Bronchial epithelial cell (primary cell): ENCODE measurements at places on chromosomes 11 and 22. TPM values are rescaled to one million over a fixed set of nuclear protein-coding genes. Genes with fewer than 3 reads are reported as not detected.

- DNase-seq = peak; percentile 92
Observed at GRCh38 chr11:61969838-61970662, 2.6 kb upstream of the FTH1 start.

DNA sequence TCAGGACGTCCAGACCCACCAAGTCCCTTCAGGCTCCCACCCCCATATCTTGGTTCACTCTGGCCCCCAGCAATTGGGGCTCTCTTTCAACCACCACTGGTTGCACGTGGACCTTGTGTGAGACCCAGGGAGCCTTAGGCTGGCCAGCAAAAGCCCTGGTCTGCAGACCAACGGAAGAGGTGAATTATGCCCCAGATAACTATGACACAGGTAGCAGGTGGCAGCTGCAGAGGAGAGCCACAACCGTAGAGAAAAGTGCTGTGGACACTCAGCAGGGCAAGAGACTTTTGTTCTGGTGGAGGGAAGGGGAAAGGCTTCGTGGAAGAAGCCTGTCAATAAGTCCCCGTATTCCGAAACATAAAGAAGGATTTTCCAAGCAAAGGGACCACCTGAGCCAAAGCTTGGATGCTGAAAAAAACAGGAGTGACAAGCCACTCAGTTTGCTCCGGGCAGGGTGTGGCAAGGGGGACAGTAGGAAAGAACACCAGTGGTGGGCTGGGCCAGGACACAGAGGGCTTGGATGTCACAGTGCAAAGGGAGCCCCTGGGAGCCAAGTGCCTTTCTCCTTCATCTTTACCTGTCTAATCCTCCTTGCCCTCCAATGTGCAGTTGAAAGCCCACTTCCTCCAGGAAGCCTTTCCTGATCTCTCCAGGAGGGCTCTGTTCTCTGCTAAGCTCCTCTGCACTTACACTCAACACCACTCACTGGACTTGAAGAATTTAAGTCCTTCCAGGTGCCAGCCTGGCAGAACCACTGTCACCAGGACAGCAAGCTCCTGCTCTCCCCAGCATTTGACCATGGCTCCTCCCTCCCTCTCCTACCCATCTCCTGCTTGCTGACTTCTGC lies 264.7 kb downstream of the BUD13 start:
- DNase-seq = no peak

- no peak for DNase-seq
Observed at GRCh38 chr22:49216579-49216978, 611.1 kb downstream of the BRD1 start.

DNA sequence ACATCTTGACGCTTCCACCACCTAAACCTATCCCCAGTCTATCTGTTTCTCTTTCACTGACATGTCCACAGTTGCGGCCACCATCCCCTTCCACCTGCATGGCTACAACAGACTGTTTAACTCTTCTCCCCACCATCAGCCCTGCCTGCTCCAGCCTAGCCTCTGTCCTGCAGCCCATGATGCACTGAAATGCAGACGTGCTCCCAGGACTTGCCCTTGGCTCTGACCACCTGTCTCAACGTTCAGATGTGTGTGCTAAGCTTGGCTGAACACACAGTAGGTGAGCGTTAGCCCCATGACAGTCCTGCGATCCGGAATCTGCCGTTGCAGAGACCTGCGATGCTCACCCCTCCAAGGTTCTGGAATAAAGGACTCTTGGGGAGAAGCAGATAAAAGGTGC lies 22.7 kb downstream of the CBX7 start:
- no peak for DNase-seq

Gene CDC42EP2
- 1.9 and 2.4 TPM in 2 replicates for total RNA-seq

- no peak for DNase-seq
Observed at GRCh38 chr11:78651923-78652842, 77.5 kb upstream of the NARS2 start.

Gene CHRM1
- not detected in 2 replicates for total RNA-seq

DNA sequence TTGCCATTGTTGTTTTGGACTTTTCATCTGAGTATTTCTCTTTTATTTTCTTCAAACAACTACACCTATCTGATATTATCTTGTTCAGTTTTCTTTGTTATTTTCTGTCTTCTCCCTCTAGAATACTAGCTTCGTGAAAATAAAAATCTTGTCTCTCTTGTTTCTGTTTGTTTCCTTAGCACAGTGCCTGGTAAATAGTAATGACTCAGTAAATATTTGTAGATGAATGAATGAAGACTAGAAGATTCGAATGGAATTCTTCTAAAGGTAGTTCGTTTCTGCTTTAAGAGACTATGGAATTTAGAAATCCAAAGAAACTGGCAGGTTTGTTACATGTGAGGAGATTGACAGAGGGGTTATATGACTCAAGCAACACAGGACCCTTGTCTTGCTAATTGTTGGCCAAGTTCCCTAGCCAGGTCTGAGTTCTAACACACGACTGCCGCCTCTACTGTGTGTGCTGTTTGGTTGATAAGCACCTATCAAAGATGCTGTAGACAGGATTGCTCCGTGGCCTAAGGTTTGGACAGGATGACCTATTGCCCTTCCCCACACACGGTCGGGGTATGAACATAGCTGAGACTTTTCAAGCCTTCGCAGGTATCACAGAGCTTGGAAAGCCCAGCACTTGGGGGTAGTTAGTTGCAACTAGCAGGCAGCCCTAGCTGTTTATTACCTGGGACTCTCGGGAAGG lies 831 bp upstream of the TMEM135 start:
- peak; percentile 44 for DNase-seq

DNA sequence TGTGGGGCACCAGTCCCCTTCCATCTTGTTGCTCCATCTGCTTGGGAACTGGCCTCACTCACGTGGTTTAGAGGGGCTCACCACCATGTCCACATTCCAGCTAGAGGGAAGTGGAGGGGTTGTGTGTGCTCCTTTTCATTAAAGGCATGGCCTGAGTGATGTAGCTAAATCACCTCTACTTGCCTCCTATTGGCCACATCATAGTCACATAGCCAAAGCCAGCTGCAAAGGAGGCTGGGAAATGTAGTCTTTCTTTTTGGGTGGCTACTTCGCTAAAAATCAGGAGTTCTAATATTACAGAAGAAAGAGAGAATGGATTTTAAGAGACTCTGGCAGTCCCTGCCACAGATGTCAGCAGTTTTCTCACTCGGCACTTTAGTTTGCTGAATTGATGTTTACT lies 63.0 kb upstream of the ALX4 start:
- no peak for DNase-seq

GRCh38 chr11:19241260-19242178 lies 774 bp upstream of the E2F8 start:
- no peak for DNase-seq

DNA sequence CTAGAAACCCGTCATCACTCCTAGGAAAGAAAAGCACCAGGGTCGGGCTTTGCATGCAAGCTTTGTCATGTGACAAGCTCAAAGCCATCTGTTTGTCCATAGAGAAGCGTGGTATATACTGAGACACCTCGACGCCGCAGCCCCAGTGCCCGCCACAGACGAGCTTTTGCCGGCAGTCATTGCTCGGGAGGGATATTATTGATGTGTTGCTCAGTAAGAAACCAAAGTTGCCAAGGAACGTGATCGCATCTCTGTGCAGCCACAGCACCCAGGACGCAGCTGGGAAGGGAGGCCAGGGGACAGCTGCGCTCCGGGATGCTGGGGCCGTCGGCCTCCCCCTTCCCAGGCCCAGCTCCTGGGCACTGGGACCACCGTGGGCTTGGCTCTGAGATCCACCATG lies 89.5 kb upstream of the KCNQ1OT1 start:
- no peak for DNase-seq

DNA sequence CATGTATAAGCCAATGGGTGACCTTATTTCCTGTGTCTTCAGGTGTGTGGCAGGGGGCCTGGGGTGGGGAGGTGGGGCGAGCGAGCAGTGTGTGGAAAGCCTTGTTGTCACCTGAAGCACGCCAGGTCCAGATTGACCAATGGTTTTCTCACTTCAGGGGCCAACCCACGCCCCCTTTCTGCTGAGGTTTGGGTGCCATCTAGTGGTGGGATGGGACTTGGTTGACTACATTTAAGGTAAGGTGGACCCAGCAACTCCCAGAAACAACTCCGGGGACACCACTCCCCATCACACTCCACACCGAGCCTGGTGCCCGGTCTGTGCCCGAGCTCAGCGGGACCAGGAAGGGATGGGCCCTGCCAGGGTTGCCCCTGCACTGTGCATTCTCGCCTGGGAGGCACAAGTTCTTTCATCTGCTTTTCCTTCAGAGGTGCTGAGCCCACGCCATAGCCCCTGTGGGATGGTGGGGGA lies 40.0 kb downstream of the TPCN2 start:
- DNase-seq = peak; percentile 67

DNA sequence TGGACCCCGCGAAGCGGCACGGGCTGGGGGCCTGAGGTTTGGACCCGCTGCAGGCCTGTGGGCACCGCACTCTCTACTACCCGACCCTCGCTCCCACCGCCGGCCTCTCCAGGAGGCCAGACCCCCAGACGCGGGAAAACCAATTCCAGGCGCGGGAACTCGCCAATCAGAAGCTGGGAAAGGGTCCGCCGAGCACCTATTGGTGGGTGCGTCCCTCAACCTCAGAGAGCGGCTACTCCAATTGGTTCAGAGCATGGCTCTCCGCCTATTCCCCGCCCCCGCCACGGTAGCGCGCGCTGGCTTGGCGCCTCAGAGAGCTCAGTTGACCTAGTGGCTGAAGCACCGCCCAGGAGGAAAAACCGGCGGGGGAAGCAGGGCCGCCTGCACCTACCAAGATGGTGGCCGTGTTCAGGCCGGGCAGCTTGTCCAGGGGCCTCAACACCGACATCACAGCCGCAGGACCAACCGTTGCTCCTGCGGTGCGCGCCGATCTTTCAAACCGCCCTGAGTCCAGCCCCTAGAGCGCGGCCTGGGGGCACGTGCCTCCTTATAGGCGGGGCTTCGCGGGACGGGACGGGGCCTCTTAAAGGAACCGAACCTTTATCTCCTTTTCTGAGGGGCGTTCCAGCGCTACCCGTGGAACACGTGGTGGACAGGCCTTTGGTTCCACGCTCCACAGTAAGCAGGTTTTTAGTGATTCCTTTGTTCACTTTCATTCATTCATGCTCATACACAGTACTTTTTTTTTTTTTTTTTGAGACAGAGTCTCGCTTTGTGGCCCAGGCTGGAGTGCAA lies at the start of gene CENPM:
Gene CENPM, minus strand, starts transcription at position 524 of the 795 bp plus-strand sequence. Its CDS starts 76 bp downstream, at position 448.
- peak; percentile 86 for DNase-seq

Gene OR8D1
- not detected in 2 replicates for total RNA-seq

GRCh38 chr11:107478922-107479321 lies 21.3 kb upstream of the CWF19L2 start:
- no peak for DNase-seq

DNA sequence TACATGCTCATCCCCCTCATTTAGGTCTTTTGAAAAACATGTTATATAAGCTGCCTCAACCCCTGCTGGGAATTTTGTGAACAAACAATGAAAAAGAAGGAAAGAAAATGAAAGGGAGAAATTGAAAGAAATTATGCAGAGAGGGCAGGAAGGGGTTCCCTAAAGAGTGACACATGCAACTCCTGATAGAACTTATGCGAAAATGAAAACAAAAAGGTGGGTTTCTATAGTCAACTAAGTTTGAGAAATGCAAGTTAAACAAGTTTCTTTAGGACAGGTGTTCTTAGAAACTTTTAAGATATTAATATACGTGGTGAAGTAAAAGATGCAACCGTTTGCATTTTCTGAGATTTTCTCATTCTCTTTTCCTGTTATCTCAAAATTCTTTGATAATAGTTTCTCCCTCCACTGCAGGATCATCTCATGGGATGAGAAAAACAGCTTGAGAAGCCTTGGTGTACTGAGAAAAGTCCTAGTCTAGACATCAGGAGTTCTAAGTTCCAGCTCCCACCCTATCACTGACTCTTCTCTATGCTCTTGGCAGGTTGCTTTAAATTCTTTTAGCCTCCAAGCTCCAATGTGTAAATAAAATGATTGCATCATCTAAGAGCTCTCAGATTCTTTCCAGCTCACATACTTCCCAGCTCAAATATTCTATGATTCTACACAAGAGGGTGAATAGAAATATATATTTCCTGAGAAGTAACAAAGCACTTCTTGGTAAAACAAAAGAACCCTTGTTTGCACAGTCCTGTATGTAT lies 109.2 kb downstream of the FAM76B start:
- DNase-seq = peak; percentile 65

Gene PLAAT5
- not detected in 2 replicates for total RNA-seq

- no peak for DNase-seq
Observed at GRCh38 chr11:115251126-115251525, 253.1 kb downstream of the CADM1 start.

DNA sequence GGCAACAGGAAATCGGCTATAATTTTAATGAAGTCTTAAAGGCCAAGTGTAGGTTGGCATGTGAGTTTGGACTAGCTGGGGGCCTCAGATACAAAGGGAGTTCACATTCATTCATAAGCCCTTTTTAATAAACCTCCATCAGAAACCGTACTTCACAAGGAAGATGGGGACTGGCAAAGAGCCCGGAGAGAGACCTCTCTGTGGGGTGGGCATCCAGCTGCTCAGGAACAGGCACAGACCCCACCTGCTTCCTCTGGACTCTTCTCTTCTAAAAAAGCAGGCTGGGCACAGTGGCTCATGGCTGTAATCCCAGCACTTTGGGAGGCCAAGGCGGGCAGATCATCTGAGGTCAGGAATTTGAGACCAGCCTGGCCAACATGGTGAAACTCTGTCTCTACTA lies 3.9 kb upstream of the ARFGAP3 start:
- DNase-seq = no peak

GRCh38 chr11:57324886-57325734 lies at the start of gene TNKS1BP1:
Gene TNKS1BP1 (minus strand): TSS chr11:57324952. CDS start chr11:57321885, 3,067 bp downstream.
- DNase-seq = peak; percentile 89

Gene TRPM5
- not detected in 2 replicates for total RNA-seq

DNA sequence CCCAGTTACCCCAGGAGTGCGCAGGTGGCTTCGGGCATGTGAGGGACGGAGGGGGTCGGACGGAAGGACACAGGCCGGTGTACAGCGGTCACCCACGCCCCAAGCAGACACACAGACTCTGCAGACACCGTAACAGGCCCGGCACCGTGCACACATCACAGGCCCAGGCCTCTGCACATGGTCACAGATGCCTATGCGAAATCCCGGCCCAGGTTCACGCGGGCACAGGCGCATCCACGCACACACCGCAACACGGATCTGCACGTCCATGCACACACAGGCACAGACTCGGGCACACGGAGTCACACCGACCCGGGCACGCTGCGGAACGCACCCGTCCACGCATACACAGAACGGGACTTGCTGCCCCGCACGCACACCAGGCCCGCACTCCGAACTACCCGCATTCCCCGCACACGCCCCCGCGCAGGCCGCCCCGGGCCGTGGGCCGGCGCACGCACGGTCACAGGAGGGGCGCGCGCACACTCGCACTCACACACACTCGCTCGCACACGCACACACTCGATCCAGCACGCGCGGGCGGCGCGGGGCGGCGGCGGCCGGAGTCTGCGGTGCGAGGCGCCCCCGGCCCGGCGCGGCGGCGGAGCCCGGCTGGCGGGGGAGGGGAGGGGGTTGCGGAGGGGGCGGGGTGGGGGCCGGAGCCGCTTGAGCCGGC lies at the start of gene MGAT3:
Gene MGAT3, plus strand, starts transcription at position 491 of the 676 bp plus-strand sequence. CDS start 30,336 bp downstream, outside the sequence.
- DNase-seq = no peak

DNA sequence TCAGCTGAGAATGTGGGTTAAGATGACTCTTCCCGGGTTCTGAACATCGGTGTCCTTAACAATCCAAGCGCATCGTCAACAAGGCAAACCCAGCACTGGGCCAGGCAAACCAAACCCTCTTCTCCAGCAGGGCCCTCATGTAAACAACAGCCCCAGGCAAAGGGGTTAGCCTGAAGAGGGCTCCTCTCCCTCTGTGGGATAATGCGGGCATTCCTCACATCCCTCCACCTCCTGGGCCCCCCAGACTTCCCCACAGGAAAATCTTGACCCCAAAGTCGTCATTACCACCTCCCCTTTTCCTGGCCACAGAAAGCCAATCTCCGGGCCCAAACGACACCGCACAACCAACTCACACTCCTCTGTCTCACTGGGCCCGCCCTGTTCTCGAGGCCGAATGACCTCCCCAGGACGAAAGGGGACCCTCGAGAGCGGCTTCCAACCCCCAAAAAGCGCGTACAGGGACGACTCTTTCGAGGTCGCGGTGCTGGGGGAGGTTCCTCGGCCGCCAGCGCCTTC lies 566 bp downstream of the DDB1 start:
- DNase-seq = no peak

Gene GVQW3
- 0.26 TPM in 2 replicates for total RNA-seq
